ENCODE measurements at places on chromosomes 2 and 18.
A peak's percentile ranks its signal among the peaks of the same experiment; 100 is the strongest.

GRCh38 chr2:26483516-26483915, 5.6 kb upstream of the OTOF start:
- DNase-seq, result no peak

GRCh38 chr2:96110621-96111256, 5.6 kb downstream of the ADRA2B start:
- DNase-seq, result no peak

- DNase-seq, result no peak
Measured at GRCh38 chr2:15677141-15677843, 85.6 kb downstream of the DDX1 start.

DNA sequence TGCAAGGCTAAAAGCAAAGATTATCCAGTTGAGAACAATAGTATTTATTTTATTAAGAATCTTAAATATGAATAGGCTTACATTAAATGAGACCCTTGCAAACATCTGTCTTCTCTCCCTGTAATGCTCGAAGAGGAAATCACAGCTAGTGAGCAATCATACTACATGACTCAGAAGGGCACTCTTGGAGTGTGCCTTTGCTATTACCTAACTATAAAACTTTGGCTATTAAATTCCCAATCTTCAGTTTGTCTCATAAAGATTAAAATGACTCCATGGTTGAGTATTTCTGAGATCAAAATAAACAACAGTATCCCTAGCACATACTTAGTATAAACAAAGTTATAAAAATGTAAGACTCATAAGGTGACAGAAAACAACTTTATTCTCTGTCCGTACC, 296.9 kb downstream of the KCNJ3 start:
- DNase-seq, result no peak

GRCh38 chr2:9087121-9087681, 83.7 kb upstream of the MBOAT2 start:
- no peak for DNase-seq

GRCh38 chr18:75253043-75253442, 42.4 kb downstream of the TSHZ1 start:
- no peak for DNase-seq

DNA sequence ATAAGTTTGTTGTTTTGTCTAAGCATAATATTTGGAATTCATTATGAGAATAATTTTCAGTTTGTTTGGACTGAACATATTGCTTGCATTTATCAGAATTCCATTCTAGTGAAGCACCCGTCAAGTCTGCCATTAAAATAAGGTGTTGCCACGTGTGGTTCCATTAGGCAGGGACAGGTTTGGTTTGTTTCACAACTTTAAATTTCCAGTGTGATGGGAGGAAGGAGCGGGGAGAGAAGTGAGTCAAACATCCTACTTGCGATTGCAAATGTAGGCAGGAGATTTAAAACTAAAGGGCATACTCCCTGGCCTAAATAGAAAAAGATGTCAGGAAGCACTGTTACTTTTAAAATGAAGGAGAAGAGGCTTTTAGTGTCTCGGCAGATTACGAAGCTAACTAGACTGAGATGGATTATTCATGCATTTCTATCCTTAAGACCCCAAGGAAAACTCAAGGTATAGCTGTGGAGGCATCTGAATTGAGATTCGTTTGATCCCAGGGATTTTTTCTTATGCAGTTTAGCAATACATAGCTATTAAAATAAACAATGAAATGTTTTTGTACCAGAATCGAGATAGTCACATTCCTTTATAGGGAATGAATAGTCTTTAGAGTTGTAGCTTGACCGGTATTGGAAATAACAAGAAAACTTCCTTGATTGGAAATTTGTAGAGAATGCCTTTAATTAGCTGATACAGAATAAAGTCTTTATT, 19.8 kb downstream of the GRHL1 start:
- DNase-seq, result no peak

- DNase-seq, result no peak
Measured at GRCh38 chr18:22169011-22169888, at the start of gene GATA6. Gene GATA6 (plus strand): TSS chr18:22169589. CDS start chr18:22171145, 1,556 bp downstream.

GRCh38 chr18:46408334-46408987, 248.6 kb downstream of the LOXHD1 start:
- no peak for DNase-seq

DNA sequence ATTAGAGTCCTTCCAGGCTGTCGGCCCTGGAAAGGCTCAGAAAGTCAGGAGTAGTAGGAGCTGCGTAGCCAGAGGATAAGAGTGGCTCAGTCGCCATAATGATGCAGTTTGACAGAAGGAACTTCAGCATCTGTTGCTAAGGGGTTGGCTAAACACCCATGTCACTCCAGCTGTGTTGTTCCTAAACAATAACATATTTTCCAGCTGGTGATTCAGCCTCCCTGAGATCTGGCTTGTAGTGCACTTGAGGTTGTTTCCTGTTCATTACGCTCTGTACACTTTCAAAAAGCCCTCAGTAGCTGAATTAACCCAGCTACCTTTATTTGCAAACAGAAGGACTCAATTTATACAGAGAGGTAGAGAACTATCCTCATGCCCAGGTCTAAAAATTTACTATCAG, 39.7 kb upstream of the EPAS1 start:
- peak; percentile 17 for DNase-seq

- DNase-seq, result no peak
Measured at GRCh38 chr2:63651356-63651755, 62.6 kb downstream of the MDH1 start.

DNA sequence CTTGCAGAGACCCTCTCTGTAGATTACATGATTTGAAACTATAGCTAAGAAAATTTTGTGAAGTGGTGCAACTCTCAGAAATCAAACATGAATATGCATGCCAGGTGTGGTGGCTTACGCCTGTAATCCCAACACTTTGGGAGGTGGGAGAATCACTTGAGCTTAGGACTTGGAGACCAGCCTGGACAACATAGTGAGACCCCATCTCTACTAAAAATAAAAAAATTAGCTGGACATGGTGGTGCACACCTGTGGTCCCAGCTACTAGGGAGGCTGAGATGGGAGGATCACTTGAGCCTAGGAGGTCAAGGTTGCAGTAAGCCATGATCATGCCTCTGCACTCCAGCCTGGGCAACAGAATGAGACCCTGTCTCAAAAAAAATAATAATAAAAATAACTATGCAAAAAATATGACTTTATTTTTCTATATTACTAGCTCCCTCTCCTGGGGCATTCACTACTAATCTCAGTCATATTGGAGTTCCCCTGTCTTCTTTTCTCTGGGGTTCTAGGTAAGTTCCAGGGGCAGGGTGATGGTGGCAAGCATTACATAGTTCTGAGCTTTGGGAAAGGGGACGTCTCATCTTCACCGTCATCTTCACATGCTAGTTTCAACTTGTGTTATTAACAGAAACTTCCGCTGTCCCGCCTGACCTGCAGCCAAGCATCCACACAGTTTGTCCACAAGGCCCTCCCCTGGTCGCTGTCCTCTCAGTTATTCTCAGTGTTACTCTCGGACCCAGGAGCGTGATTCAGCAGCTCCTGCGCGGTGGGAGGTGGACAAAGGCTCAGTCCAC, 96.8 kb upstream of the MBOAT2 start:
- no peak for DNase-seq

DNA sequence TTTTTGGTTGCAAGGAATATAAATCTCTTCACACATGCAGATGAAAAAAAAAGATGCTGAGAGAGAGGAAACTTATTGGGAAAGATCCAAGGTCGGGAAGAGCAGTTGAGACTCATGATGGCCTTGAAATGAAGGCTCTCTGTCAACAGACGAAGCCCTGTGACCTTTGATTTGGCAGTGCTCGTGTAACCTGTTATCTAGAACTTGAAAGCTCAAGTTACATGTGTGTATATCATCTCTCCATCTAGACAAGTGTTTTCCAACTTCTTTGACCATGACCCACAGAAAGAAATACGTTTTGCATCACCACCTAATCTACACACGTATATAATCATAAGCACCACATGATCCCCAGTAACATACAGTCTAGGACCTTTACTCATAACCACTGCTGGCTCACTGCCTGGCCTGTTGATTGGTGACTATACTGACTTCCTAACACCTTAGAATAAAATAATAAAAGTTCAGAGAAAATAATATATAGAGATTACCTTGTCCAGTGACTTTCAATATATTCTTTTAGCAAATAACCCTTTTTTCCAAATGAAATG, 319.0 kb upstream of the PKDCC start:
- no peak for DNase-seq

DNA sequence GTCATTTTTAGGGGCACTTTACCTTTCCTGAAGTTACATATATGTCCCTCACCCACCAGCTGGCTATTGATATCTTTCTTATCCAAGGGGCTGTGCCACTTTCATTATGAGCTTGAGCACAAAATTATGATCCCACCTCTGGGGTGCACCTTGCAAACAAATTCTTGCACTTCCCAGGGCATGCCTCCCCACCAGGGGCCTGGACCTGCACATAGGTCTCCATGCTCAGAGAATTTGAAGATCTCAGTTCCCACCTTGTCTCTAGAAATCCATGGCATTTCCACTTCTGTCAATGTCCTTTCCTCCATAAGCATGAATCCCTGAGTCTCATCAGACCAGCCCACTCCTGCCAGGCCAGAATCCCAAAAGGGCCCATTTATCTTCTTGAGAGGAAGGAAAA, 449.1 kb upstream of the REG3G start:
- no peak for DNase-seq

- DNase-seq, result no peak
Measured at GRCh38 chr18:21313576-21313975, 71.5 kb downstream of the GREB1L start.

GRCh38 chr2:46062637-46063412, 234.4 kb upstream of the EPAS1 start:
- peak; percentile 38 for DNase-seq

- no peak for DNase-seq
Measured at GRCh38 chr2:48873666-48874065, 118.1 kb upstream of the LHCGR start.

DNA sequence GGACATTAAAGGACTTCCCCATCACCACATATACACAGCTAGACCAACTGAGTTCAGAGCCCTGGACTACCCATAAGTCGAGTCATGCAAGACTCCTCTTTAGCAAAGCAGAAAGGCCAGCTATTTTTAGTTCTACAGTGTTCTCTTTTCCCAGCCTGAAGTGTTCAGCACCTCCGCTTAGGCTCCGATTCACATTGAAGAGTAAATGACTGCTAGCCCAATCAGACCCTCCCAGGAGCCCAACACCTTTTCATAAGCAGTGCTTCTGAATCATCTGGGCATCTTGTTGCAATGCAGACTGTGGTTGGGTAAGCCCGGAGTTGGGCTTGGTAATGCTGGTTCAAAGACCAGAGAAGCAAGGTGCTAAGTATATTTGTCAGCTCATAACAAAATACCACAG, 138.6 kb upstream of the MSH6 start:
- no peak for DNase-seq

- no peak for DNase-seq
Measured at GRCh38 chr2:231387904-231388724, 7.4 kb upstream of the B3GNT7 start.

GRCh38 chr2:239230318-239231052, 170.3 kb downstream of the HDAC4 start:
- DNase-seq, result no peak

- no peak for DNase-seq
Measured at GRCh38 chr18:10050956-10051355, 137.1 kb downstream of the VAPA start.

DNA sequence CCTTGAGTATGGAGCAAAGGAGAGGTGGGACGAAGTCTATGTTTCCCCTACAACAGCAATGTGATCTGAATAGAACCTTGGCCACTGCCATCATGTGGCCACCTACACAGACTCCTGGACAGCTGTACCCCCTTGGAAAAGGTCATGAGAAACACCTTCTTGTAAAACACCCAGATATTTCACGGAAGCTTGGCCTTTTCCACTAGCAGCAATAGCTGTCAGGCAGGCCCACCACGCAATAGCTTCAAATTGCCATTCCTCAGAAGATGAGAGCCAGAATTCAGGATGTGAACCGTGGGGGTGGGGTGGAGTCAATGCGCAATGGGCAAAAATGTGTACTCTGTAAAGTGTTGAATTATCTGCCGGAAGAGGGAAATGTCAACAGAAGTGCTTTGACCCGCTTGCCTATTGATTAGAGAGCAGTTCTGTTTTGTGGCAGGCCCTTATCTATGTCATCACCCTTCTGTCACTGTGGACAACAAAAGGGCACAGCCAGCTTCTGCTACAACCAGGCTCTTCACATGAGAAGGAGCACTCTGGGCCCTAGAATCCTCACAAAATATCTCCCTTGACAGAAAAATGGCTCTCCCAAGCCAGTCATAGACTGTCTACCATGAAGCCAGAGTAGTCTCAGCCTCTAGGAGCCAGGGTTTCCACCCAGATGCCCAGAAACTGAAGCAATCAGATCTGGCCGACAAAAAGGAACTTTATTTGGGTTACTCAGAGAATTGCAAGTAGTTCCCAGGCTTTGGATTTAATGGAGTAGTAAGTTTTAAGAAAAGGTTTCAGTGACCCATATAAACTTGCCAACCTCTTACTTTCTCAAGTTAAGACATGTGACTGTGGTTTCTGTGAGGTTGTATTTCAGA, 9.5 kb downstream of the INPP1 start:
- DNase-seq, result no peak

GRCh38 chr2:97677480-97677879, 8.0 kb downstream of the C2orf92 start:
- no peak for DNase-seq

GRCh38 chr2:127770973-127771735, 39.8 kb downstream of the WDR33 start:
- no peak for DNase-seq

- DNase-seq, result no peak
Measured at GRCh38 chr2:222673883-222674282, 2.4 kb downstream of the MOGAT1 start.

DNA sequence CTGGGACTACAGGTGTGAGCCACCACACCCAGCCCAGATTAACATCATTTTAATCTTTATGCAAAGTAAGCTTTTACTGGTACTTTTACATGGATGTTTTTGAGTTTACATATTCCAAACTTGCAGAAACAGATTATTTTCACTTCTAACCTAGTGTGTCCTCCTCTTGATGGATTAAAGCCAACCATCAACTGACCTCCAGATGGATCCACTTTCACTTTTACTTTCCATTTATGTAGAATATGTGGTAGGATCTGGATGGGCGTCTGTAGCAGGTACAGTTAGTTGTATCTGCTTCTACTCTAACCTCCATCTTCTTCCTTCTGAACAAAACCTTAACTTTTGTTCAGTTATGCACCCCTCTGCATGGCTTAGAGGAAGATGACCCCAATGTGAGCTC, 264.1 kb downstream of the CDH20 start:
- no peak for DNase-seq

- no peak for DNase-seq
Measured at GRCh38 chr18:54165450-54165849, 59.0 kb downstream of the MBD2 start.

GRCh38 chr2:167965907-167966761, 281.3 kb downstream of the STK39 start:
- no peak for DNase-seq

GRCh38 chr2:223668302-223668998, 66.3 kb upstream of the SCG2 start:
- DNase-seq, result no peak

DNA sequence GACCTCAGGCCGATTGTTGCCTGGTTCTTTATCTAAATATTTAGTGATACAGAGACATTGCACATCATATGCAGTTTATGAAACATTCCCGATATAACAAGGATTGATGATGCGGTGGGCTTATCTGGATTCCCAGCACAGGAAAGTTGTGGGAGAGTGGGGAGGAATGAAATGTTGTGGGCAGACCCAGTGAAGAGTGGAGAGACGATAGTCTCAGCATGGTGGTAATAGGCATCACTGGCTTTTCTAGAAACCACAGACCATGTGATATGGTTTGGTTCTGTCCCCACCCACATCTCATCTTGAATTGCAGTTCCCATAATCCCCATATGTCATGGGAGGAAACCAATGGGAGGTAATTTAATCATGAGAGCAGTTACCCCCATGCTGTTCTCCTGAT, 34.8 kb upstream of the RND3 start:
- no peak for DNase-seq

GRCh38 chr18:69987870-69988269, 40.2 kb upstream of the CD226 start:
- DNase-seq, result no peak
